ENCODE measurements at places on chromosomes 3 and 15.

DNA sequence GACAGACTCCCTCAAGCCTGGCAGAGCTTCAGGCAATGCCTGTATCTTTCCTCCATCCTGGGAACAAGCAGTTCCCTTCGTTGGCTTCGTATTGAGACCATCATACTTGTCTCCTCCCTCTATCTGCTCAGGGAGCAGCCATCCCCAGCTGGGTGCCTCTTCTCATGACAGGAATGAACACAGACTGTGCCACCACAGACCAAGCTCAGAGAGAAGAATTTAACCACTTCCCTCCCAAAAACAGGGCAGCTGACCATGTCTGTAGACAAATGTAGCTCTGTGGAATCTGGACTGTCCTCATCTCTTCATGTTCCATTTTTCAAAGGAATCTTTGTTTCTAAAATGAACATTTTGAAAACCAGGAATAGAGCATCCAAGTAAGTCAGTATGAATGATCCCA, 245.4 kb downstream of the ERC2 start:
- no peak for DNase-seq

DNA sequence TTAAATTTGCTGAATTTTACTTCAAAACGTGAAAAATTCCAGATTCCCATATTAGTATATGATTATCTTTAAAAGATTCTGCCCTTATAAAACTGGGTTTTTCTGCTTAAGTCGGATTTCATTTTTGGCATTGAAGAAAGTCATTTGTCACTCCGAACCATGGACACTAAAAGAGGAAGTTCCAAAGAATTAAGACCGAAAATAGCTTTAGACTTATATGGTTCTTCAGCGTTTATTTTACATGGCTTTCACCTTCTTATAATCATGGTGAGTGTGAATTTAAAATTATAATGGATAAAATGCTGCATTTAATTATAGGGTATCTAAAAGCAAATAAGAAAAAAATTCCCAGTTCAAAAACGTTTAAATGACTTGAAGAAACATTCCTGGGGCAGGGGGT, 1.0 kb downstream of the C3orf38 start:
- no peak for DNase-seq

DNA sequence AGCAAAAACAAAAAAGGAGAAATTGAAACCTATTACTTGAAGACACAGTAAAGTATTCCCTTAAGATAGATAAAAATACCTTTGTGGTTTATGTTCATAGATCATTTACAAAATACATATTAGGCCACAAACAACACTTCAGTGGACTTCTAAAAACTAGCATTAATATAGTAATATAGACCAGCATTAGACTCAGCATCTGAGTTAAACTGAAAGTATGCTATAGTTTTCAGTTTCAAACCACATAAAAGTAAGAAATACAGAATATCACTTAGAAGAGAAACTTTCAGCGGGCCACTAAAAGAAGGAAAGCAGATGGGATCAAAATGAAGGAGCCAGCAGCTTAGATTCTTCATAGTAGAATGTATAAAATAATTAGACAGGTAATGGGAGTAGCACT, 86.6 kb downstream of the MSL2 start:
- no peak for DNase-seq

DNA sequence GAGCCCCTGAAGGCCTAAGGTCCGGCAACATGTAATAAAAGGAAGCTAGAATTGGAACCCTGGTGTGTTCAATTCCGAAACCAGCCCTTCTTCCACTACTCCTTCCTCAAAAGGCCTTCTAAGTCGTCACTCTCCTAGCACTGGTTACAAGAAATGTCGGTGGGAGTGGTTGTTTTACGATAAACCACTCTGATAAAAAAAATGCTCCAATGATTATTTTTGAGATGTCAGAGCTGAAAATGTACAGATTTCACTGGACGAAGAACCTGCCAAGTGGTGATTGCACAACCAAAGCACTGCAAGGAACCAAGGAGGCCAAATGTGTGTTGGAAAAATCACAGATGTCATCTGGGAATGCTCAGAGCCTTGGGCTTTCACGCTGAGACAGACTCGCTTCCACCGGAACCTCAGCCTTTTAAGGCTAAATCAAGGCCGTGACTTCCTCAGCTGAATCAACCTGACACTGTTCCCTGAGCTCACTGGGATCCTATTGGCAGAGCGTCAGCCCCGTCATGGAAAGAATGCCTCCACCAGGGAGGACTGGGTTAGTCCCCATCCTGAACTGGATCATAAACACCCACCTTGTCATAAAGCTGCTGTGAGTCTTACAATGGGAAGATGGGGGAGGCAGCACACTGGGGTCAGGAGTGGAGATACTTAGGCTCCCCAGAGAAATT, 108.1 kb upstream of the THBS1 start:
- no peak for DNase-seq

GRCh38 chr3:64140651-64141050, 84.6 kb downstream of the PRICKLE2 start:
- no peak for DNase-seq

- no peak for DNase-seq
Measured at GRCh38 chr3:23752126-23752525, 53.6 kb upstream of the UBE2E1 start.

DNA sequence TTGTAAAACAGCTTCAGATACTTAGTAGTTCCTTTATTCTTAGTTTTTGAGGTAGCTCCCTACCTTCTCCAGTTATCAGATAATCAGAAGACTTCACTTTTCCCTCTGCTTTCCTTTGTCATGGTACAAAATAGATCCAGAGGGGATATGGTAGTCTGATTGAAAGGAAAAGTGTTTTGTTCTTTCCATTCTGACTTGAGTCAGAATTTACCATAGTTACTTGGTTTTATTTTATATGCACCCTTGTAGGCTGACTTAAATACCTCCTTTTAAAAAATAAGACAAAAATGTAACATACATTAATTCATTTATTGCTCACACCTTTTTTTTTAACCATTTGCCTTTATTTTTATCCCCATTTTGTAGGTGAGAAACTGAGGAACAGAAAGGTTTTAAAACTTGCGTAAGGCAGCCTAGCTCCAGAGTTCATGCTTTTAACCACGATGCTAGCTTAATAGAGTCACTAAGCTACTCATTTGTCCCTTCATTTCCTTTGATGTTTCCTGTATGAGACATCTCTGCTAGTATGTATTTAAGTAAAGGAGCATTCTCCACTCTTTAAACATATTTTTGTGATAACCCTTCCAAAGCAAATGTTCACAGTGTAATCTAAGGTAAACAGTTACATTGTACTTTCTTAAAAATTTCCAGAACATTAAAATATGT, 187.5 kb downstream of the KLHL25 start:
- no peak for DNase-seq

GRCh38 chr15:41987246-41987924, 15.0 kb upstream of the EHD4 start:
- no peak for DNase-seq

GRCh38 chr3:109888026-109888425, 550.7 kb upstream of the DPPA4 start:
- no peak for DNase-seq

DNA sequence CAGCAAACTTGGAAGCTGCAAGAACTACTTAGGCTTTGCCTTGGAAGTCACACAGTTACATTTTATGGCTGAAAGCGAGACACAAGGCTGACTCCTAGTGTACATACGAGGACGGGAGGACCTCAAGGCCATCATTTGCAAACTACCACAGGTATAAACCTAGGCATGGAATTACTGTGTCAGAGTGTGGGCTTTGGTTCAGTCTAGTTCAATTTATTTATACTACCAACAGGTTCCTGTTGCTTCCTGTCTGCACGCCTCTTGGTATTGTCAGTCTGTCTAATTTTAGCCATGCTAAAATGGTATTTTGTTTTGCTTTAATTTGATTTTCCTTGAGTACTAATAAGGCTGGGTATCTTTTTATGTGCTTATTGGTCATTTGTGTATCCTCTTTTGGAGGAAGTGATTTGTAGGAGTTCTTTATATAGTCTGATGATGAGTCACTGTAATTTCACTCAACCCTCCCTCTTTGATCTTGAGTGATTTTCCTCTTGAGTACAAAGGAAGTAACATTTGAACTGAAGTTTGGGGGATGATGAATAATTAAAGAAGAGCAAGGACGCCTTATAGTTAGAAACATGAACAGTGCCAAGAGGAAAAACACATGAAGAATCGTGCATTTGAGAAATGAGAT, 8.2 kb downstream of the ANKRD34C start:
- no peak for DNase-seq

- no peak for DNase-seq
Measured at GRCh38 chr3:13851091-13851849, 28.6 kb downstream of the WNT7A start.

All from activated T-cell treated with anti-CD3 and anti-CD28 coated beads, Interleukin-2, amount 50 U/mL, for 1 hour (primary cell).